ENCODE measurements at places on chromosomes 5 and 9.

DNA sequence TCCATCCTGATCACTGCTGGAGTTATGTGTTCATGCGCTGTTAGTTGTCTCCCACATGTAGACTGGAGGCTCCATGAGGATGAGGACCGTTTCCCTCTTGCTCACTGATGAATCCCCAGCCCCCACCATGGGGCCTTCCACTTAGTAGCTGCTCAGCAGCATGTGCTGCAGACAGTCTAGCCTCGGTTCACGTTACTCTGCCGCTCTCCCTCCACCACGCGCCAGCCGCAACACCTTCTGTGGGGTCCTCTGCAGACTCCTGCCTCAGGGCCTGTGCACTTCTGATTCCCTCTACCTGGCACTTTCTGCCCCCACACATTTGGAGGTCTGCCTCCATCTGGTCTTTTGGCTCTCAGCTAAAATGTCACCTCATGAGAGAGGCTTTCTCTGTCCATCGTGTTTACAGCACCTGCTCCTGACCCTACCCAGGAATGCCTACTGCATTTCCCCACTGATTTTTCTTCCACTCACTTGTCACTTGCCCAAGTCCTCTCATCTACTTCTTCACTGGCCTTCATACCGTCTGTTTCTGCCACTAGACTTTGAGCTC lies 36.3 kb downstream of the STK10 start:
- DNase-seq, result no peak

- DNase-seq, result no peak
These were observed 30.8 kb downstream of the ADAMTSL1 start for GRCh38 chr9:18504707-18505106.

GRCh38 chr5:96861076-96861475 lies 15.2 kb upstream of the ERAP2 start:
- DNase-seq, result no peak

DNA sequence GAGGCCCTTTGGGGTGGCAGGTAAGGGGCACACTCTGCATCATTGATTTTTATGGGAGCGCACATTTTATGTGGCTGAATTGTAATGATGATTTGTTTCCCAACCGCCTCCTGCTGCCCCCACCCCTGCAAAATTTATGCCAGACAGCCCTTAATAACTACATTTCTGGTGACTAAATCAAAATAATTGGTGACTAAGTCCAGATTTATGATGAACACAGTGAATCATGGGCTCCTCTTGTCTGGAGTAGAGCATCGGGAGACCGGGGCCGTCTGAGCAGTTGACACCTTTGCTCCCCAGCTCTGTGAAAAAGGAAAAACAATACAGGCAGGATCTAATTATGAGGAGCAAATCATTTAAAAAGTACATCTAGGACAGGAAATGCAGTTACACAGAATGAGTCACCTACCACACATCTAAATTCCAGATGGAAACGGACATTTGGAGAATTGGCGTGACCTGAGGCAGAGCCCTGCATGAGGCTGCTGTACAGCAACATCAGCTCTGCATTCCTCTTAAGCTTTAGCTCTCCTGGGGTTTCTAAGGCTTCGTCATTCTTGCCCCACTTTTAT lies 58.9 kb downstream of the DOCK2 start:
- DNase-seq, result no peak

- no peak for DNase-seq
These were observed 162.9 kb downstream of the TTLL11 start for GRCh38 chr9:121929893-121930875.
